ENCODE measurements at places on chromosomes 11 and 22.

GRCh38 chr11:57339328-57339727 lies 1.2 kb downstream of the P2RX3 start:
- no peak for DNase-seq

DNA sequence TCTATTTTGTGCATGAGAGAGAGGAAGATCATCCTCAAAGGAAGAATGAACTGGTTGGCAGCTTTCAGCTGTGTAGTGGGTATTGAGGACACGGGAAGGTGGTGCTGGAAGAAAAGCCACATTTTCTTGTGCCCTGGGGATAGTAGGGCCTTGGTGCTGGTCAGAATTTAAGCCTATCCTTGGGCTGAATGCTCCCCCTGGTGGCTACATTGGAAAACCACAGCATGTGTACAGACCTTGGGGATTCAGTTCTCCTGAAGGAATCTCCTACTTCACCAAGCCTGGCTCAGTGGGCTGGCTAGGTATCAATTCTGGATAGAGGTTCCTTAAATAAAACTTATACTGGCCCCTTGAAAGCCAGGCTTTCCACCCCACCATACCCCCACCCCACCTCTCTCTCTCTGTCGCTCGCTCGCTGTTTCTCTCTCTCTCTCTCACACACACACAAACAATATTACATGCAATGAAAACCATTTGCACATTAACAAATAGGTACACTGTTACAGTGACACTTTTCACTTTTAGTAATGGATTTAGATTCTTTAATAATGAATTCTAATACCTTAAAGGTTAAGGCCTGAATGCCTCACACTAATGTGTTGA lies 2.8 kb upstream of the OR51M1 start:
- DNase-seq: no peak

- DNase-seq: no peak
Observed at GRCh38 chr22:22154040-22154439, 90.5 kb upstream of the VPREB1 start.

- no peak for DNase-seq
Observed at GRCh38 chr11:101407324-101407723, 176.5 kb downstream of the TRPC6 start.

- no peak for DNase-seq
Observed at GRCh38 chr22:38296372-38296771, 20.9 kb downstream of the CSNK1E start.

- DNase-seq: no peak
Observed at GRCh38 chr11:16252373-16252772, 104.0 kb downstream of the SOX6 start.

DNA sequence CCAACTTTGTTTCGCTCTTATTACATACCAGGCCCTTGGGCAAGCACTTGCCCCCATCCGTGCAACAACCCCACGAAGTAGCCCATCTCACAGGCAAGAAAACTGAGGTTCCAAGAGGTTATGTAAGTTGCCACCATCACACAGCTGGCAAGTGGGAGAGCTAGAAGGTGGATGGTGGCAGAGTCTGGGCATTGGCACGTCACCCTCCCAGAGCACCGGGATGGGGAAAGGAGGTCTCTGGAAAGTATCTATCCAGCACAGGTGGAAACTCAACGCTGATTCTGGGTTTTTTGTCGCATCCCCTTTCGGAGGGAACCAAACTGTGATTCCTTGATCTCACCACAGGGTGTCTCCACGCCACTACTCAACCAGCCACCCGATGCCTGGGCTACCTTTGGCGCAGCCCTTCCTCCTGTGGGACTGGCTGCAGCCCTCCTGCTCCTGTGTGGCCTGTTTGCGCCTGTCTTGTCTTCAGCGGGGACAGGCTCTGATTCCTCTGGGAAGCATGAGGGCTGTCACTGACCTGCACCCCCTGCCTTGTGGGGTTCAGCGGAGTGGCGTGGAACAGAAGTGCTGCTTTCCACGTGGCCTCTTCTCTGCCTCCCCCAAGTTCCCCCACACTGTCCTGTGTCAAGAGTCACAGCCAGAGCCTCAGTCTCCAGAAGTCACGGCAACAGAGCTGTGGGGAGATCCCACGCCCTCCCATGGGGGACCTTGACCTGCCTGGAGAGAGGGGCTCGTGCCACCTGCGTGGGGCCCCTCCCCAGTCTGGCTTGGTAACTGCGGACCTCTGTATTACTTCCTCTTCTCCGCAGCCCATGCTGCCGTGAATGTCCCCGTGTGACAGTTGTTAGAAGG lies 34.4 kb upstream of the TRIM29 start:
- DNase-seq: no peak

- DNase-seq: no peak
Observed at GRCh38 chr11:8934742-8935488, 2.2 kb upstream of the C11orf16 start.

- DNase-seq: peak; percentile 53
Observed at GRCh38 chr22:44159221-44159620, 21.5 kb upstream of the PARVG start.

GRCh38 chr11:10982704-10983510 lies 125.1 kb upstream of the ZBED5 start:
- DNase-seq: no peak
